ENCODE measurements at places on chromosomes 1 and 21.
A peak's percentile ranks its signal among the peaks of the same experiment; 100 is the strongest.

DNA sequence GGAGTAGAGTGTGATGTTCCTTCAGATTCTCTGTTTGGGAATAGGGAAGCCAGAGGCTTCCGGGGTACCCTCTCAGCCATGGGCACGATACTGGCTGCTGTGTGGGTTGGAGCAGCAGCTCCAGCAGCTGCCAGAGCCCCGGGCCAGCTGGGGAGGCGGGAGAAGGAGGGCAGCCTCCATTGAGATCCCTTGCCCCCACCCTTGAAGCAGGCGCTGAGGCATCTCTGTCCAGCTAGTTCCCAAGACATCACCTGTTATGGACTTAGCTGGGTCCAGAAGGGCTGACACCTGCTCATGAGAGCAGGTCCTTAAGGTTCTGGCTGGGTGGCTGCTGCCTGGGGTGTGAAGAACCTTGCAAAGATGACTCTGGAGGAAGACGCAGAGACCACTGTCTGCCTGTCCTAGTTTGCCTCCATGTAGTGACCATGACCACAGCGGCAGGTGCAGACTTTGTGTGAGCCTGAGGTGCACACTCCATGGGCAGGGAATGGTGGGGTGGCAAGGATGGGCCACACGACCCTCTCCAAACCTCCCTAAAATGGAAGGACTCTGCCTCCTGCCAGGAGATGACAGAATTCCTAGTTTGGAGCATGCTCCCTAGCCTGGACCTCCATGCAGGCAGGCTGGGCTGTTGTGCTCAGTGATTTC, 222.6 kb upstream of the C1orf174 start:
- no peak for DNase-seq

GRCh38 chr21:45142469-45143308, 68.3 kb downstream of the ADARB1 start:
- no peak for DNase-seq

- DNase-seq: no peak
These were observed 227.1 kb downstream of the TOMM20 start for GRCh38 chr1:234901491-234902049.

- DNase-seq: no peak
These were observed 88.2 kb downstream of the GABPA start for GRCh38 chr21:25822981-25823380.

GRCh38 chr1:27388337-27389005, 4.0 kb upstream of the GPR3 start:
- DNase-seq: peak; percentile 49

GRCh38 chr1:240575981-240576662, 35.8 kb downstream of the GREM2 start:
- DNase-seq: no peak

- DNase-seq: no peak
These were observed at the start of gene GPR161 for GRCh38 chr1:168136709-168137514. TSS of gene GPR161 (minus strand) at chr1:168136930. CDS start at chr1:168104850, 32,080 bp downstream.

GRCh38 chr1:243343970-243344937, 88.4 kb downstream of the SDCCAG8 start:
- no peak for DNase-seq

DNA sequence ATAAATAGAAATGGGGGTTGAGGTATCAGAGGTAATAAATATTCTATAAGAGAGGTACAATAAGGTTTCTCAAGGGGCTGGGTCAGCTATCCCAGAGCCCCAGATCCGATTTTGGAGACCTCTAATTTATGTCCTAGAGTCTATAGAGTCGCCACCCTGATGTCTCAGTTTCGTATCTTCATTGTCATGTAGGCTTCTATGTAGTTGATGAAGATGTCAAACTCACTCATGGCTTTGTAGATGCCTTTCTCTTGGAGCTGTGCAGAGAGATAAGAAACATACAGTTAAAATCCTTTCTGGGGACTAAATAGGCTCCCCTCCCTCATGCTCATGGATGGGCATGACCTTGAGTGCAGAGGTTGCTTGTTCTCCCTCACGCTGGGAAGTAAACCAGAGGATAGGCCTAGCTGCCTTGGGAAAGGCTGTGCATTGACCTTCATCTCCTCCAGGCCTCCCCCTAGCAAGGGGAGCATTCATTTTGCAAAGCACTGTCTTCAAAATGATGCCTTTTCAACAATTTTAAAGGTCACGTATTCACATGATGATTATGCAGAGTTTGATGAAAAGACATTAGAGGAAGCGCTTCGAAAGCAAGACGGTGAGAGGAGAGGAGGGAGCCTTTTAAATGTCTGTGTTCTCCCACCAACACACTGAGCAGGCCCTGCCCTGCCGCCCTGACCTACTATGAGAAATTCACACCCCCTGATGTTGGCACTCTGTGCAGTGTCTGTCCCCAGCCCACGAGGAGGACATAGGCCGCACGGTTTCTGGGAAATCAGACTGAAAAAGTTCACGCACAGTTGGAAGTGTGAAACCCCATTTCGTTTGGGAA, 1.9 kb upstream of the IL19 start:
- no peak for DNase-seq

- DNase-seq: no peak
These were observed 23.4 kb downstream of the MAPKAPK2 start for GRCh38 chr1:206708058-206708457.

DNA sequence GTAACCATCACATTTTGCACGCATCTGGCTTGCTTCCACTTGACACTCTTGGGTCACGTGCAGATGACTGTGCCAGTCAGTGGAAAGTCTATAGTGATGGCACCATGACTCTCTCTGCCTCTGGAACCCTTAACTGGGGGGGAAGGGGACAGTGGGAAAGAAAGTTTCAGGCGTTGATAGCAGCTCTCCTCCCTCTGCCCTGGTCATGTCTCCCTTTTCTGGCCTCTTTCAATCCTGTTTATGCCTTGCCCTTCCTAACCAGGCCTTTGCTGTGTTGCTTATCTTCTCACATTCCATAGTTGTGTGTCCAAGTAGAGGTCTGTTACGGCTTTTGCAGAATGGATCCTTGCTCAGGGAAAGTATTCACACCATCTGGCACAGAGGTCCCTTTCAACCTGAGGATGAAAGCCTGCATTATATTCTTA, 93.5 kb downstream of the NRDC start:
- DNase-seq: no peak
